ENCODE measurements at places on chromosomes 4 and X. TPM values are rescaled to one million over a fixed set of nuclear protein-coding genes. Genes with fewer than 3 reads are reported as not detected.

DNA sequence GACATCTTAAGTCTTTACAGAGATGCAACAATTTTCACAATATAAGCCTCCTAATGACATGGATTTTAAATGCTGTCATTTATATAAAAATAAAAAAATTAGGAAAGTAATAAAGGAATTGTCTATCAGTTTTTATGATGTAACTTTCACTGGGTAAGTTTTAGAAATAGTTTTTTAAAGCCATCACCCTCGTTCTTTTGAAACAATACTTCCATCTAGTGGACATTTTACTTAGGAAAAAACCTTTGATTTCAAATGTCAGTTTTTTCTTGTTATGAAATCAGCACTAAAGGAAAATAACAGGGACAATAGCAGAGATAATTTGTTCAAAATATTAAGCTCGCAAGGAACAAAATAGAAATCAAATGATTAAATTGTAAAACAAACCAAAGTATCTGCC, 24.3 kb upstream of the NDNF start:
- no peak for DNase-seq

DNA sequence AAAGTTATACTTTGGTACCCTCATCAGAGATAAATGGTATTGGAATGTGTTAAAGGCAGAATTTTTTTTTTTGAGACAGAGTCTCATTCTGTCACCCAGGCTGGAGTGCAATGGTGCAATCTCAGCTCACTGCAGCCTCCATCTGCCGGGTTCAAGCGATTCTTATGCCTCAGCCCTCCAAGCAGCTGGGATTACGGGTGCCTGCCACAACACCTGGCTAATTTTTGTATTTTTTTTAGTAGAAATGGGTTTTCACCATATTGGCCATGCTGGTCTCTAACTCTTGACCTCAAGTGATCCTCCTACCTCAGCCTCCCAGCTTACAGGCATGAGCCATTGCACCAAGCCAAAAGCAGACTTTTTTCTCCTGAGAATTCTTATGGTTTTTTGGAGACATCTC, 11.4 kb upstream of the RELL1 start:
- no peak for DNase-seq

DNA sequence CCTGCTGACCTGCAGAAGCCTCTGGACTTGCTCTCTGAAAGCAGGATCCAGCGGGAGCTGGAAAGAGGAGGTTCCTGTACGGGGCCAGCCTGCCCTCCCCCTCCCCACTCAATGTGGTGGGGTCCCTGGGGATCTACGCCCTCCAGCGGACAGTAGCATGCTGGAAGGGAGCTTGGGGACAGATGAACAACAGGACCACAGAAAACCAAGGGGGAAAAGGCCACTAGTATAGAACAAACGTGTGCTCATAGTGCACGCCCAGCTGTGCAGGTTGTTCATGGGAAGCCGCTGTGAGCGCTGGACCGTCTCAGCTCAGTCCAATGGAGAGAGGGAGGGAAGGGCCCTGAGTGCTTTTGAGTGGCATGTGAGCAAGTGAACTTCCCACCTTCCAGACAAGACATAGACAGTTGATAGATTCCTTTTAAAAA, 15.8 kb downstream of the HMX1 start:
- DNase-seq = no peak

DNA sequence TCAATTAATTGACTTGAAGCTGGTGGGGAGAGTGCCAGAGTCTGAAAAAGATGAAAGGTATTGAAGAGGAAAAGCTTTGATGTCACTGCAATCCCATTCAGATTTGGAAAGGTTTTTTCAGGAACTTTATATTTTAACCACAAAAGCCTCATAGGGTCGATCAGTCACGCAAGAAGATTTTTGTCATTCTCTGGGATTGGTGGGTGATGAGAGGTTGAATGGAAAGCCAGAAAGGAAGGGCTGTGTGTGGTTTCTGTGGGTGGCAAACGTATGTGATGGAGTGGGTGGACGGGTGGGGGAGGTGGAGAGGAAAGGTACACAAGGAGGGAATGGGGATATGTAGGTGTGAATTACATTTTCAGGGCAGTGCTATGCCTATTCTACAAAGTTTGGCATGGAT, 173.8 kb upstream of the SCML1 start:
- DNase-seq = no peak

DNA sequence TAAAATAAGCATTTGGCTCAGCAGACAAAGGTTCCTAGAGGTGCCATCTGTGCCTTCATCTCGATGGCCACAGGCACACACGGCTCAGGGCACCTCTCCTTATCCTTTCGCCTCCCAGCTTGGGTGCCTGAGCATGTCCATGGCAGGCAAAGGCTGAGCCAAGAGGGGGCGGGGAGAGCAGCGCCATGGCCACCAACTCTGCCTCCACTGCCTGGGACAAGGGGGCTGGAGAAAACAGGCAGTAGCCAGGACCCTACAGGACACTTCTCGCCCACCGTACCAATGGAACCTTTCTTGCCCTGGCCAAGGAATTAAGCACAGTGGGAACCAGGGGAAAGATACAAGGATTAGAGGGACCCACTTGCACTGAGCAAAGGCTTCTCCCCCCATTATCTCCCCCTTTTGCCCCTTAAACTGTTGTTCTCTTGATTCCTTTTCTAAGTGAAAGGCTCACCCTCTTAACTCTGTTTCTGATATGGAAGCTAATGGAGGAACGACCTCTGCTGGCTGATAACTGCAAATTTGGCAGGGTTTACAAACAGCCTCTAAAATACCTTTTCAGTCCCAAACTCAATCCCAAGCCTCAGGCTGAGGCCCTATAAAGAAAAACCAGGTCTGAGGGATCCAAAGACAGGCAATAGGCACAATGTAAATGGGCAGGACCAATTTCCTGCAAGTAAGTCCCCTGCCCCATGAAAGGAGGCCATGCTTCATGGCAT, 335.2 kb downstream of the ADAM29 start:
- DNase-seq = no peak

ENPP6 gene
- 13.8 TPM for polyA plus RNA-seq

MAGEA2 gene
- polyA plus RNA-seq = not detected

DNA sequence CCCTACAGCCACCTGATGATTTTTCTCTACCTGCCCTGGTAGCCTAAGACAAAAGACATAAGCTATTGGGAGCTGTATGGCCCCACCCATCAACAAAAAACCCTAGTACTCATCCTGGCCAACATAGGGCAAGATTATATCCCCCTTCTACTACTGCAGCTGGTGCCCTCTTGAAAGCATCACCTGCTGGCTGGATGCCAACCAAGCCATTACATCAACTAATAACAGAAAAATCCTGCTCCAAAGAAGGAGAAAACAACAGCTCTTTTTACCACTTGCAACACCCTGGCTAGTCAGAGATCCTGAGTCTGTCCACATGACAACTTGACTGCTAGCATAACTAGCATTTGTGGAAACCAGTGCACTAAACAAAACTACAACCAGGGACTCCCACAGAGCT, 43.6 kb upstream of the UPRT start:
- DNase-seq = no peak

GRCh38 chr4:34534916-34535315, 1709.4 kb downstream of the ARAP2 start:
- no peak for DNase-seq

GAB3 gene
- 4.7 TPM for polyA plus RNA-seq

- no peak for DNase-seq
Measured at GRCh38 chrX:9326369-9326768, 138.5 kb upstream of the TBL1X start.

- no peak for DNase-seq
Measured at GRCh38 chrX:153878969-153879653, 6.9 kb downstream of the L1CAM start.

- no peak for DNase-seq
Measured at GRCh38 chr4:56752985-56753384, 68.5 kb downstream of the SPINK2 start.

GRCh38 chr4:40057586-40058091, 989 bp downstream of the N4BP2 start:
- peak; percentile 88 for DNase-seq

DNA sequence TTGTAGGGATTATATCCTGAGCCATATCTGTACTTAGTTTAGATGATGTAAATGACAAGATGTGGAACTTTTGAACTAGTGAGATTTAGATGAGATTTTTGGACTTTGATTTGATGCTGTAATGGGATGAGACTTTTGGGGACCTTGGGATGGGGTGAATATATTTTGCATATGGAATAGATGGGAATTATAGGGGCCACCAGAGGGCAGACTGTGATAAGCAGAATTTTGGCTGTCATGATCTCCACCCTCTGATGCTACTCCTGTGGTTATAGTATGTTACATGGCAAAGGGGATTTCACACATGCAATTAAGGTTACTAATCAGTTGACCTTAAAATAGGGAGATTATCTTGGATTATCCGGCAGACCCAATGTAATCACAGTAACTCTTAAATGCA, 214.0 kb upstream of the NHS start:
- DNase-seq = no peak

RHOXF2B gene
- not detected for polyA plus RNA-seq

HUWE1 gene
- polyA plus RNA-seq = 79.0 TPM
